ENCODE measurements at places on chromosomes 3 and 15. TPM values are rescaled to one million over a fixed set of nuclear protein-coding genes. Genes with fewer than 3 reads are reported as not detected.

SEMA6D gene
- total RNA-seq, result 113 TPM

LSMEM2 gene
- 0.44 TPM for total RNA-seq

PKM gene
- 461 TPM for total RNA-seq

TXNRD3 gene
- 19.0 TPM for total RNA-seq

PRICKLE2 gene
- total RNA-seq, result 51.3 TPM

ACTL6A gene
- total RNA-seq, result 46.2 TPM

A4GNT gene
- total RNA-seq, result not detected

ADAMTS7 gene
- total RNA-seq, result 4.9 TPM

SLC26A6 gene
- total RNA-seq, result 11.7 TPM

RTP1 gene
- total RNA-seq, result 0.61 TPM

COL8A1 gene
- total RNA-seq, result 200 TPM

UCN2 gene
- not detected for total RNA-seq

ARL14 gene
- not detected for total RNA-seq

TRAT1 gene
- total RNA-seq, result not detected

ZNF502 gene
- total RNA-seq, result 13.1 TPM

ETFA gene
- 100 TPM for total RNA-seq

MYO5A gene
- total RNA-seq, result 119 TPM

UBAP1L gene
- 5.5 TPM for total RNA-seq

All from spinal cord (tissue), 10 donors.